Activated CD4-positive, alpha-beta T cell treated with anti-CD3 and anti-CD28 coated beads for 48 hours (primary cell): ENCODE measurements at places on chromosomes 12 and 14.
A peak's percentile ranks its signal among the peaks of the same experiment; 100 is the strongest.

DNA sequence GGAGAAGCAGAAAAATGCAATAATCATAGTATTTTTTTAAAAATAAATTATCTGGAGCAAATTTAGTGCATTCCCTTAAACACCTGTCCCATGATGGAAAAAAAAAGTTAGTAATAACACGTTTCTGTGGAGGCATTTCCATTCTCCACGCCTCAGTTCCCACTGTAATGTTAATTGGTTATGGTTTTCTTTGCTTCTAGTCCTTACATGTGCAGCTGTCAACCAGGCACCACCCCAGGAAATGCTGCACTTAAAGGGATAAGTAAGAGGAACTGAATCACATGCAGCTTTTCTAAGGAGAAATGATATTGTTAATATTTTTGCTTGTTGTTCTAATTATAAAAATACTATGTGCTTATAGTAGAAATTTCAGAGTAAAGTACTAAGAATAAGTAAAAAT lies 240.3 kb downstream of the ZFP36L1 start:
- DNase-seq = no peak

DNA sequence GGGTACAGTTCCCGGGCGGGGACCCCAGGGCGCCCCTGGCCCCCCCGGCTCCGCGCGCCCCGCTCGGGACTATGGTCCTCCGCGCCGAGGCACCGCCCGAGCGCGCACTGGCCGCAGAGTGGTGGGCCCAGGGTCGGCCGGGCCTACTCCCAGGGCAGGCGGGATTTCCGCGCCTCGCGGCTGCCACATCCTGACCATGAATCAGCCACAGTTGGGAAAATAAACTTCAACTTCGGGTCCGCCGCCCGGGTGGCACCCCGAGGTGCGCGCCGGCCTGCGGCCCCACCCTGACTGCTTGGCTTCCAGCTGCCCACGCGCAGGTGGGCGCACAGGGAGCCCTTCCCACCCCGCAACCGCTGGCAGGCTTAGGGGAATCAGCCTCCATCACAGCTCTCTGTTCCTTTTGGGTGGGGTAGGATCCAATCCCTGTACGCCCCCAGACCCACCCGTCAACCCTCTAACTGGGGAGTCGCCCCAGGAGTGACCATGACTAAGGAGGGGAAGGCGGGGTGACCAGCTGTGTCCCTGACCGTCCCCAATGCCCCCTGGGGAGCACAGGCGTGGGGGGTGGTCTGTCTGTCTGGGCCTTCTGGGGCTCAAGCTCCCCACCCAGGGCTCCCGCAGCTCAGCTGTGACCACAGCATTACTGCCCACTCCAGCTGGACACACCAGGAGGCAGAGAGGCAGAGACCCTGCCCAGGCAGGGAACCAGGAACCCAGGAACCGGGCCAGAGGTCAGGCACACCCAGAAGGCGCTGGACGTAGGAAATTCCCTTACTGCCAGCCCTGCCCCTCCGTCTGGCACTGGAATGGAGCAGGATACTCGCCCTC lies 678 bp downstream of the INF2 start:
- DNase-seq = peak; percentile 40

DNA sequence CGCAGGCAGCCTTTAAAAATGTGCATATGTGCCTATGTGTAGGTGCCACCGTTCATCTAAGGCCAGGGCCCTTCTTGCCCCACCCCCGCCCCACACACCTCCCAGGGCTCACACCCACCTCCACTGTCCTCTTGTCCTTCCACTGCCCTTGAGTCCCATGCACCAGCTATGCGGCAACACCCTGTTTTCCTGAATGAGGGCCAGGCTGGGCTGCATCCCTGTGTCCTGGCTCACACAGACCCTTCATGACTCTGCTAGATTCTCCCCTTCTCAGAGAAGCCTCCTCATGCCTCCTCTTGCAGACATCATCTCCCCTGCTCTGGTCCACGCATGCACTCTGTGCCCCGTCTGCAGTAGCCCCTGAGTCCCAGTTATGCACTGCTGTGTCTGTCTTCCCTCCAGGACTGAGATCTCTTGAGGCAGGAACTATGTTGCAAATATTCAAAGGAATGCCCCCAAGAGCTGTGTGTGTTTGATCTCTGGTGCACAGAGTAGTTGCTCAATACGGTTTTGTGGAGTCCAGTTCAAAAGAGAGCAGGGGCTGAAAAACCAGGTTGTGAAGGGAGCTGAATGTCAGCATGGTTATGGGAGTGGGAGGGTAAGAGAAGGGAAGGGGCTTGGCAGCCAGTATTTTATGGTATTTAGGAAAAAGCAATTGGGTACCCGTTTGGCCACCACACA lies 47.3 kb upstream of the ESRRB start:
- no peak for DNase-seq

DNA sequence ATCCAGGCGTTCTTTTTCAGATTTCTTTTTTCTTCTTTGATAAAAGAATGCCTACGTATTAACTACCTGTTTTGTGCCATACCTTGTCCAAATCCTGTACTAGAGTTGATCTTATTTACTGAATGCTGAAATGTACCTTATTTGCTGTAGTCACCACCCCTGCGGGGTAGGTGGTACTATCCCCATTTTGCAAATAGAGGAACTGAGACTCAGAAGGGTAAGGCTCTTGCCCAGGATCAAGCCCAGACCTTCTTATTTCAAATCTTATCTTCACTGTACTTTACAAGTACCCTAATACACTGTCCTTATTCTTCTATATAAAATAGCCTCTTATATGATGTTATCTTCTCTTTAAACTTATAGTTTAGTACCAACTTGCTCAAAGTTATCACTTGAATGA lies 206.5 kb downstream of the SLC41A2 start:
- DNase-seq = no peak

- DNase-seq = no peak
Measured at GRCh38 chr12:32089586-32089985, 17.1 kb upstream of the BICD1 start.

- DNase-seq = peak; percentile 93
Measured at GRCh38 chr12:52032804-52033445, 18.3 kb upstream of the NR4A1 start.
